Effector CD4-positive, alpha-beta T cell (primary cell): ENCODE measurements at places on chromosomes 11 and 22.
A peak's percentile ranks its signal among the peaks of the same experiment; 100 is the strongest.

- DNase-seq: no peak
These were observed 800.9 kb upstream of the TENM4 start for GRCh38 chr11:80241766-80242165.

DNA sequence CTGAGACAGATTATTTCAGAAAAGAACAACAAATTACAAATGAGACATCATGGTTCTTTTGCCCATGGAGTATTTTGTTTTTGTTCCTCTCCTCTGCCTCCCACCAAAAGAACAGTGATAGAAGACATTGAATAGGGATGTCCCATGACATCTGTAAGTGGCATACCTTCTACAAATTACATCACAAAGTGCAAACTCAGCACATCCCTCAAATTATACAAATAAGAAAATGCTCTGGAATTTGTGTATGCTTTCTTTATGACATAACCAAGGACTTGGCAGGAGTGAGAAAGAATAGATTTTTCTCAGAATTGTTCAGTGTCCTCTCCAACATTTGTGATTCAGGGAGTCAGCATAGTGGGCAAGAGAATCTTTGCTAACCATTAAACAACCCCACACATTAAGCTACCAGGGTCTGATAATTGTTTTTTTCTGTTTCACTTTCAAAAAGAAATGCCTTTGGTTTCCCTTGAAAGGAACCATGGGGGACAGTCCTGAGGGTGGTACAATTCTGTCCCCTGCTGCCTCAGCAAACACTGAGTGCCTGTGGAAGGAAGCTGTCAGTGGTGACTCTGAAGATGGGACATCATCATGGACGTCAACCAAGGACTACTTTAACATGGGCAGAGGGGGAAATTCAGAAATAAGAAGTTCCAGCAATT, 430.3 kb downstream of the AASDHPPT start:
- no peak for DNase-seq

GRCh38 chr22:19085233-19085718, 36.9 kb downstream of the DGCR2 start:
- DNase-seq: no peak

GRCh38 chr22:36152088-36152487, 8.5 kb downstream of the APOL3 start:
- no peak for DNase-seq

GRCh38 chr11:66126808-66127555, 56.9 kb downstream of the PACS1 start:
- DNase-seq: peak; percentile 59

GRCh38 chr11:107131756-107132155, 113.5 kb upstream of the GUCY1A2 start:
- no peak for DNase-seq

GRCh38 chr11:109914038-109914437, 179.2 kb upstream of the ZC3H12C start:
- DNase-seq: no peak

GRCh38 chr11:1521382-1522080, 35.0 kb upstream of the MOB2 start:
- DNase-seq: no peak

DNA sequence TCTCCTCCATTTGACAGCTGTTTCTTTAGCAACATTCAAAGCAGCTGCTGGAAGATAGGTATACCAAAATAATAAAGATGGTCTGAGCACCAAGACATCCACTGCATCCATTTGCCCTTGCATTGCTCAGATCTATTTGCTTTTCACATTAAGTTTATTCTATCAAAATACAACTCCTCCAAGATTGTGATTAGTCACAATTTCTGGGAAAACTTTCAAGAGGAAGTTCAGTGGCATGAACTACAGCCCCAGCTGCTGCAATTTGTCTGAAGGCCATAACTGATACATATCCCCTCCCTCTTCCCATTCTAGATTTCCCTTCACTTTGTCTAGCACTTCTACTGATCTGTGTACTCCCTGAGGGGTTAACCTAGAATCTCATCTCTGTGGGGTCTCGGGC, 117.5 kb upstream of the CEP126 start:
- DNase-seq: no peak

DNA sequence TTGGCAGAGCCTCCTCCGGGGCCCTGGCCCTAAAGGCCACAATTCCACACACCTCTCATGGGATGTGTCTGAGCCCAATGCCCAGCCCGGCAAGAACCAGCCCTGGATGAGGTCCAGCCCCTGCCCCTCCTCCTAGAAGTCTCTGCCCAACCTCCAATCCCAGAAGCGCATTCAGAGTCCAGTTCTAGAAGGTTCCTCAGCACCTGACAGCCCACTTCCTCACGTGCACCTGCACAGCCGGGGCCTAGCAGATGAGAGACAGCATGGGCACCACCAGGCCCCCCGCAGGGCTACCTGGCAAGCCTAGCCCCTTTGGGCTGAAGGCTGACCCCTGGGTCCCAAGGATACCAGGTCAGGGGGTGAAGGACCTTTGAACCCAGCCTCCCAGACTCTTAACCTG, 11.5 kb upstream of the CDKN1C start:
- DNase-seq: no peak

DNA sequence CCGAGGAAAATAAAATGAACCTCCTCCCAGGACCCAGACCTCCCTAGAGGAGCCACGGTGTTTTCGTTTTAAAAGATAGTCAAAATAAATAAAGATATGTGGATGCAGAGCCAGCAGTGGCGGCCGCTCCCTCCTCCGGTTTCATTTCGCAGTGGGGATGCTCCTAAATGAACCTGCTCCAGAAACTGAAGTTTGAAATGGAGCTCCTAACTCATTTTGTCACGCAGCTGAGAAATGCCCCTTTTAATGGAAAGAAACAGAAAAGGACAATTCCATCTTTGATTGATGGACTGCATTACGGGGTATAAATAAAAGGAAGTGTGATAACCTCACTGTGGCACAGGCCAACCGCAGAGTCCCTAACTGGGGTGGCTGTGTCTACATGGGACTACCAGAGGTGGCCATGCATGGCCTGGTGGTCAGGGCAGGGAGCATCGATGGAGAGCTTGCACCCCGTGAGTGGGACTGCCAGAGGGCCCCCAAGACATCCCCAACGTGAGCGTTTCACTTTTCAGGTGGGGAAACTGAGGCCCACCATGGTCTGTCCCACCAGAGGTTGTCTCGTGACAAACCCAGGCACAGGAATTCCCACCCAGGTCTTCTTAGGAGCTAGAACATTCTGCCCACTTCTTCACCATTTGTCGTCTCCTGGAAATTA, 426.6 kb downstream of the BRD1 start:
- DNase-seq: no peak

- no peak for DNase-seq
These were observed 160.9 kb downstream of the TBC1D22A start for GRCh38 chr22:46923394-46923793.

GRCh38 chr22:18120857-18121256, 10.2 kb downstream of the TUBA8 start:
- no peak for DNase-seq

GRCh38 chr11:11171854-11172253, 181.2 kb downstream of the CSNK2A3 start:
- DNase-seq: peak; percentile 34

GRCh38 chr11:127966821-127967220, 620.5 kb downstream of the ETS1 start:
- DNase-seq: no peak

DNA sequence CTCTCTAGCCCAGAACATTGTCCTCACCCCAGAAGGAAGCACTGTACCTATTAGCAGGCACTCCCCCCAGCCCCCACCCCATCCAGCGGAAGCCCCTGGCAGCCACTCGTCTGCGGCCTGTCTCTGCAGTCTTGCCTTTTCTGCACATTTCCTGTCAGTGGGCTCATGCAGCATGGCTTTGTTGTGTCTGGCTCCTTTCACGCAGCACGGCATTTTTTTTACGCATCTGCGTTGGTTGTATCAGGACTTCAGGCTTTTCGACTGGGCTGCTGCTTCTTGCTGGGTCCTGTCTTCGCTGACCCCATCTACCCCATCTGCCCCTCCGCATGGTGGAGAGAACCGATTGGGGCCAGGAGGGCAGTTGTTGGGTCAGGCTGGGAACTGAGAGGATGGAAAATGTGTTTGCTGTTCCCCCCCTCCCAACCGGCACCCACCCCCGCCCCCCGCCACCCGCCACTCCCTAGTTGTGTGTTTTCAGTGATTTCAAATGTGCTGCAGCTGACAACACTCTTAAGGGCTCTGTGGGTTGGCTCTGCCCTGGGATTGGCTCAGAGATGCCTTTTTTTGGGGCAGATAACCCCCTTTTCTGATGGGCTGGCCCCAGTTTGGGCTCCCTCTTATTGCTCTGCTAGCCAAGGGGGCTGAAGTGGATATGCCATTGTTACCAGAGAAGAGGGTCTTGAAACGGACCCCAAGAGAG, 110.0 kb downstream of the KIAA1671 start:
- DNase-seq: peak; percentile 76

GRCh38 chr22:27650985-27651384, 150.6 kb downstream of the MN1 start:
- DNase-seq: no peak

GRCh38 chr11:82680252-82680651, 53.4 kb downstream of the FAM181B start:
- DNase-seq: no peak

- DNase-seq: peak; percentile 91
These were observed 1.2 kb downstream of the PHLDB1 start for GRCh38 chr11:118608360-118609227.

GRCh38 chr22:27765706-27766291, 35.8 kb downstream of the MN1 start:
- no peak for DNase-seq

DNA sequence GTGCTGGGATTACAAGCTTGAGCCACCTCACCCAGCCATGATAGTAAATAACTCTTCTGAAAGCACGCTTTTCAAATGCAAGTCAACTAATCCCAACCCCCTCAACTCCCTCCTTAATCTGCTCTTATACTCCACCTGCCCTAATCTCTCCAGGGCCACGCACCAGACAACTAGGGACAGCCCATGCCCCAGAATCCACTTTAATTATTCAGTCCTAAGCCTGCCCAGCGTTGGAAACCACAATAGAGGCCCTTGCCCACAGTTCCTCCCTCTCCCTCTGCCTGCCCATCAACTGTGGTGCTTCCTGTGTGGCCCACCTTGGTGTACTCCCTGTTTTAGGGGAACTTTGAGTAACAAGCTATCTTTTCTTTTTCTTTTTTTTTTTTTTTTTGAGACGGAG, 2.7 kb upstream of the VPREB3 start:
- no peak for DNase-seq

DNA sequence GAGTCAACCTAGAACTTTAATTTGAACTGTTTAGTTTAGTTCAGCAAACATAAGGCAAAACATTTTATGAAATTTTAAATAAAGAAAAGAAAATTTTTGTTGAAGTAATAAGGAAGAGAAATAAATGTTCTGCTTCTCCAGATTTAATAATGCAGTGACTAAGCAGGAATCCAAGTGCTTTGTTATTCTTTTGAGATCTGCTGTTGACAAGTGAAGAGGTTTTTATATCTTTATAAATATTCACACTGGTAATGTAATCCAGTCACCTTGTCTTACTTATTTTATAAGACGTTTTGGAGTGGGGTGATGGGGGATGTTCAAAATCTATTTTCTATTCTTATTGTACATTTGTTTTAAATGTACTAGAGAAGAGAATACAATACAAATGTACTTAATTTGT, 725.9 kb upstream of the CCDC179 start:
- DNase-seq: no peak

GRCh38 chr11:86460461-86461385, 86.0 kb downstream of the CCDC81 start:
- no peak for DNase-seq

DNA sequence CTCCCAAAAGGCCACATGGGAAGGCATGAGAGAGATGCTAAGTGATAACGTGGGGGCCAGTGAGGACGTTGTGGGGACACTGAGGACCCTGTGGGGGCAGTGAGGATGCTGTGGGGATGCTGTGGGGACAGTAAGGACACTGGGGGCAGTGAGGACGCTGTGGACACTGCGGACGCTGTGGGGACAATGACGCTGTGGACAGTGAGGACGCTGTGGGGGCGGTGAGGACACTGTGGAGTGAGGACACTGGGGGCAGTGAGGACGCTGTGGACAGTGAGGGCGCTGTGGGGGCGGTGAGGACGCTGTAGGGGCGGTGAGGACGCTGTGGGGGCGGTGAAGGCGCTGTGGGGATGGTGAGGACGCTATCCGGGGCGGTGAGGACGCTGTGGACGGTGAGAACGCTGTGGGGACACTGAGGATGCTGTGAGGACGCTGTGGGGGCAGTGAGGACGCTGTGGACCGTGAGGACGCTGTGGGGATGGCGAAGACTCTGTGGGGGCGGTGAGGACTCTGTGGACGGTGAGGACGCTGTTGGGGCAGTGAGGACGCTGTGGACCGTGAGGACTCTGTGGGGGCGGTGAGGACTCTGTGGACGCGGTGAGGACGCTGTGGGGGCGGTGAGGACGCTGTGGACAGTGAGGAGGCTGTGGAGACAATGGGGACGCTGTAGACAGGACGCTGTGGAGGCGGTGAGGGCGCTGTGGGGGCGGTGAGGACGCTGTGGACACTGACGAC, 1.8 kb downstream of the GP1BB start:
- no peak for DNase-seq

GRCh38 chr11:117444711-117445658, 117.3 kb downstream of the CEP164 start:
- no peak for DNase-seq

GRCh38 chr11:84437071-84437980, 1151.2 kb upstream of the CCDC90B start:
- DNase-seq: no peak

DNA sequence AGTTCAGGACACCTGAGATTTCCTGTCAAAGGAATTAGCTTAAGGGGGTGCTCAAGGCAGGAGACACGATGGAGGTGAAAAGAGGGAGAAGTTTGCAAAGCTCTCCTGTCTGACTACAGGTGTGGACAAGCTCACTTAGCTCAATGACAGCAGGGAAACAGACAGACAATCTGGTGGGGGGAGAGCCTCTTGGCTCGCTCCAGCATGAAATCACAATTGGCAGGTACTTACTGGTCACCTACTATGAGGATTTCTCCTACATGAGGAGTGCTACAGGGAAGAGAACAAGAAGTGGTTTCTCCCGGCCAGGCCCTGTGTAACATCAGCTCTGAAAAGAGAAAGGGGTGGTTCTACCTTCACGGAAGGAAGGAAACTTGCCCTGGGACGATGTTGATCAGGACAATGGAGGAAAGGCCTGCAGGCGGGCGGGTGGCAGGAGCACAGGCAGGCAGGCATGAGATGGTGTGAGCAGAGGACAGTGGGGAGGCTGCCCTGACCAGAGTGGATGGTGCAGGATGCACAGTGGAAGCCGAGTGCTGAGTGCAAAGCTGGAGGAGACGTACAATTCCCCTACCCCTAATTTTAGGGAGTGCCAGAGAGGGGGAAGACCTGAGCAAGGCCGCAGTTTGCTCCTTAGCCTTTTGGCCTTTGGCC, 57.9 kb upstream of the CRTAM start:
- no peak for DNase-seq

- no peak for DNase-seq
These were observed 22.9 kb downstream of the MUC6 start for GRCh38 chr11:1013631-1013935.

DNA sequence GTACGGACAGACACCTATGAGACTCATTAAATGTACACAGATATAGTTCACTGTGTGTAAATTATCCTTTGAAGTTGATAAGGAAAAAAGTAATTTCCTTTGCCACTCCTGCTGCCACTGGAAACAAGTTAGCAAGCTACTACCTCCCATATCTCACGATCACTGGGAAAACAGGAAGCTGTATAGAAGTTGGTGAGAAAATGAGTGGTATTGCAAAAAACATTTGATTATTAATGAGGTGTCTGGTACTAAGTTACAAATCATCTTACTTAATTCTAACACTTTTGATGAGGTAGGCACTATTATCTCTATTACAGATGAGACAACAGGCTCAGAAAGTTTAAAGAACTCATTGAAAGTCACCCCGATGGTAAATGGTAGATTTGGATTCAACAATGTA, 68.5 kb downstream of the GAB2 start:
- no peak for DNase-seq

- no peak for DNase-seq
These were observed 582.9 kb downstream of the BRD1 start for GRCh38 chr22:49244466-49245420.
